ENCODE measurements at places on chromosomes 7 and 10. TPM values are rescaled to one million over a fixed set of nuclear protein-coding genes. Genes with fewer than 3 reads are reported as not detected.
A peak's percentile ranks its signal among the peaks of the same experiment; 100 is the strongest.

SRI gene
- total RNA-seq, result 50.8 TPM

RAMP3 gene
- total RNA-seq, result 3.1 TPM

- no peak for DNase-seq
Observed at GRCh38 chr10:51386248-51386885, 312.1 kb downstream of the PRKG1 start.

DNA sequence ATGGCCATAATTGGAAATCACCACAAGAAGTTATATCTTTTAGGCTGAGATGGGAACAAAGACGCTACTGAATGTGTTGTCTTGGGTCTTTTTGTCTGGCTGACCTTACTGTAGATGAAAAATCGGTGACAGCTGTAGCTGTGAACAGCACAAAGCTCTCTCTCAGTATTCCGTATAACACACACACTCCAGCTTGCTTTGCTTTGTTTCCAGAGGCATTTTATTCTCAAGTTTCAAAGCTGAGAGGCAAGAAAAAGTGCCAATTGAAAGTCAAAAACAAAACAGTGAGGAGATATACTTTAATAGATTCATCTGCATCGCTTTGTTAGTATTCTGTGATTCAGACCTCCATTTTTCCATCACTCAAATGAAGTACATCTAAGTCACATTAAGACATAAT, 39.6 kb upstream of the CABCOCO1 start:
- peak; percentile 11 for DNase-seq

DNA sequence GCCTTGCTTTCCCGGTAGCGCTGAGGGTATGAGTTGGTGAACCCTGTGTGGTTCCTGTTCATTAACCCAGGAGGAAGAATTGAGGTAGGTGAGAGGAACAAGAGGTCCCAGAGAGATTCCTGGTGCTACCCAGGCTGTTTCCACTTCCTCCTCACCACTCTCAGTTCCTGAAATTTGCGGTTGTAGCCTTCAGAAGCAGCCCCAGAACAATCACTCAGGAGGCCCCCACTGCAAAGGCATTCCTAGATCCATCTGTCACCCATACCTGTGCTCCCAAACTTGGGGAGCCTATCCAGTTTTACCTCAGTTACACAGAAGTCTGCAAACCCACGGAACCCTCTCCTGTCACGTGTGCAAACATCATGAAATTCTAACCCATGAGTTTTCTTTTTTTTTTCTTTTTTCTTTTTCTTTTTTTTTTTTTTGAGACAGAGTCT, 9.0 kb upstream of the PIP4K2A start:
- DNase-seq, result peak; percentile 37

DNA sequence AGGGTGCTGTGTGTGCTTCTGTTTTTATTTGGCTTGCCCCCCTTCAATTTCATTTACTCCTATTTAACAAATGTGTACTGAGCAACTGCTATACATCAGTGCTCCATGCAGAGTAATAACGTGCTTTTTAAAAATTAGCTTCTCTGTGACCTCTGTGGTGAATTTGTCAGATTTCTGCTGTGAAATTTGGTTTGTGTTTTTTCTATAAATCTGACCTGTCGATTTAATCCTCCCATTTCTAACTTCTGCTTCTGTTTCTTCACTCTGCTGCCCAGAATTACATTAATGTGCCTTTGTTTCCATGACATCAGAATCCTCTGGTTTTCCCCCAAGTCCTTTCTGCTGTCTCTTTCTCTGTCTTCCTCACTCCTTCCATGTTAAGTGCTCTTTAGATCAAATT, 123.8 kb upstream of the CACNA2D1 start:
- DNase-seq, result no peak
